ENCODE measurements at places on chromosomes 6 and 20. TPM values are rescaled to one million over a fixed set of nuclear protein-coding genes. Genes with fewer than 3 reads are reported as not detected.

The LTA gene
- not detected for total RNA-seq

The PRDM13 gene
- not detected for total RNA-seq

The ARG1 gene
- total RNA-seq: 23.9 TPM

DNA sequence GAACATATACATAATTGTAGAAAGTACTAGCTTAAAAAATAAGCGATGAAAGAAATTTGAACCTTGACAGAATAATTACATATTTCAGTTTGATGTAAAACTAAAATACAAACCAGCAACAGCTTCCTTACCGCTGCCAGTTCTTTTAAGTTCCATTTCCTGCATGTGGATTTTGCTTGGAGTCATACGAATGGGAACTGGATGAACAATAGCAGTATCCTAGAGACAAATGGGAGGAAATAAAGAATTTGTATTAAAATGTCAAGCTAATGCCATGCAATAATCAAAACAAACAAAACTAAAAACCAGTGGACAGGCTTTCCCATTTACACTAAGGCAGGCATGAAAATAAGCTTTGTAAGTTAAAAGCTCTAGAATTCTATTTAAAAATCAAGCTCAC is 67.1 kb downstream of the REPS1 start:
- DNase-seq: no peak

- DNase-seq: no peak
These were observed 7.2 kb downstream of the CCR6 start for GRCh38 chr6:167130008-167130677.

DNA sequence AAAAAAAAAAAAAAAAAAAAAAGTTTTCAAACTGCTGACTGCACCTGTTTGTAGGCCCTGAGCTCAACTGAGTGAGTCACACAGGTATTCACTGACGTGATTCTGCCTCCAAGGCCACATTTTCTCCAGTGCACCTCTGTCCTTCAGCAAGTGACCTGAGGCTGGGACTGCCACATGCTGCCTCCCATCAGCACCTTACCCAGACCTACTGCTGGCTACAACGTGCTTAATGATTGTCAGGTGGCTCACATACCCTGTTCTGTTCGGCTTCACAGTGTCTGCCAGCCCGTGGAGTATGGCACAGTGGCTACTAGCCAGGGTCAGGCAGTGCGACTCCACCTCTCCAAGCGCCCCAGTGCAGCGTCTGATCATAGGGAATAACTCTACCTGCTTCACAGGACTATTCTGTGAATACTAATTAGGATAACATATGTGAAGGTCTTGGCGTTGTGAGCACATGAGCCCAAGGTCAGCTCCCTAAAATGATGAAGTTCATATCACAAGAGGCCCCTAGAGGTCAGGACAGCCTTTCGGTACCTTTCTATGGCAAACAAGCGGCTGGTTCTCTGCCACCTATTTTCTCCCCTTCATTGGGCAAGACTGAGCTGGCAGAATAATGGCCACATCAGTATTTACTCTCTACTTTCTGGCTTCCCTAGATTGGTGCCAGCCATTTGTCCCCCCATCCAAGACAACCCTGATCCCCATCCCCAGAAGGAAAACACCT is 28.1 kb downstream of the RIPOR3 start:
- no peak for DNase-seq

- no peak for DNase-seq
These were observed 214.4 kb upstream of the KCNG1 start for GRCh38 chr20:51237278-51237677.

- DNase-seq: no peak
These were observed 696.7 kb downstream of the DHX35 start for GRCh38 chr20:39658662-39659409.

GRCh38 chr20:39853050-39853449 is 836.0 kb downstream of the MAFB start:
- no peak for DNase-seq

GRCh38 chr20:53578492-53579222 is 15.0 kb downstream of the ZNF217 start:
- DNase-seq: peak; percentile 83

GRCh38 chr20:45012682-45013302 is 46.5 kb downstream of the STK4 start:
- no peak for DNase-seq

DNA sequence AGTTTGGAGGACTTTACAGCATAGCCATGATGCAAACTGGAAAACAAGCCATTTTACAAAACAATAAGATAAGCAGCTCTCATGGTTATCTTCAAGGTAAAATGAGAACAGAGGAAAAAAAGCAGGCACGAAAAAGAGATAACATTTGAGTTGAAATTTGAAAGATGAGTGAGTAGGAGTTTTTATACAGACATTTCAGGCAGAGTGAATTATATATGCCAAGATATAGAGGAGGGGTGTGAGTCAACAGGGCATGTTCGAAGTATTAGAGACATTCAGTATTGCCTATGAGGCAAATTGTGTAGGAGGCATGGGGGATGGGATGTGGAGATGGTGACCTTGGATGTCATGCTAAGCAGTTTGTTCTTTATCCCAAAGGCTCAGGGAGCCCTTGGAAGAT is 240.5 kb upstream of the MAN1A1 start:
- DNase-seq: no peak

DNA sequence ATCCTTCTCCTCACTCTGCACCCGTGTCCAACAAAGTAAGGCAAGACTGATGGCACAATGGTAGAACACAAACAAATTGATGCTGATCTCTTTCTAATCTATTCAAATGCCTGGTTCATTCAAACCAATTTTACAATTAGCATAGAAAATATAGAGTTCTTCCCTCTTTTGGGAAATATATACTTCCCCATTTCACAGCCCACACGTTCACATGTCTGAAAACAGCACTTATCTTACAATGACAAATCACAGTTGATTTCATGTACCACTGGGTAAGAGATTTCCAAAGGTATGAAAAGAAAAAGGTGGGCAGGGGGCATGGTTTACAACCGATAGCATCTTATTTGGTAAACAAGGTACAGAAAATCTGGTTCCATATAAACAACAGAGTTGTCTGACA is 137.6 kb downstream of the RNGTT start:
- no peak for DNase-seq

GRCh38 chr20:7196481-7196880 is 429.0 kb downstream of the BMP2 start:
- no peak for DNase-seq

GRCh38 chr20:9054176-9054575 is 14.7 kb upstream of the PLCB4 start:
- DNase-seq: no peak

DNA sequence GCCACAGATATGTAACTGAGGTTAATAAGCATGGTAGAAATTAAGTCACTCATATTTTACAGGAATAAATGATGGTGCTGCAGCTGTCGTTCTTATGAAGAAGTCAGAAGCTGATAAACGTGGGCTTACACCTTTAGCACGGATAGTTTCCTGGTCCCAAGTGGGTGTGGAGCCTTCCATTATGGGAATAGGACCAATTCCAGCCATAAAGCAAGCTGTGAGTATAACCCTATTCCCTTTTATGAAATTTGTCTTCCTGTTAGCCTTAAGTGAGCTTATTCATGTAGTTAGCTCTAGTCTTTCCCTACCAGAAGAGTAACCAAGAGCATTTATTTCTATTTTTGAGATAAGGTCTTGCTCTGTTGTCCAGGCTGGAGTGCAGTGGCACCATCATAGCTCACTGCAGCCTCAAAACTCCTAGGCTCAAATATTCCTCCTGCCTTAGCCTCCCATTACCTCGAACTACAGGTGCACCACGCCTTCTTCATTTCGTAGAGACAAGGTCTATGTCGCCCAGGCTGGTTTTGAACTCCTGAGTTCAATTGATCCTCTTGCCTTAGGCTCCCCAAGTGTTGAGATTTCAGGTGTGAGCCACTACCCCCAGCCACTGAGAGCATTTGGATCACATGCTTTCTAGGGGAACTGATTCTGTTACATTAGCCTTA is 12.0 kb downstream of the TCP1 start:
- DNase-seq: no peak
